Mucosa of descending colon (tissue), 3 donors: ENCODE measurements at places on chromosomes 16 and 17. TPM values are rescaled to one million over a fixed set of nuclear protein-coding genes. Genes with fewer than 3 reads are reported as not detected.

The DPEP3 gene
- not detected for total RNA-seq

The IL21R gene
- 1.4 TPM for total RNA-seq

The NAGS gene
- total RNA-seq = 7.0 TPM

The CLEC18A gene
- total RNA-seq = 0.43 TPM

GRCh38 chr17:74001145-74001544 lies 202.3 kb upstream of the RPL38 start:
- DNase-seq = no peak

DNA sequence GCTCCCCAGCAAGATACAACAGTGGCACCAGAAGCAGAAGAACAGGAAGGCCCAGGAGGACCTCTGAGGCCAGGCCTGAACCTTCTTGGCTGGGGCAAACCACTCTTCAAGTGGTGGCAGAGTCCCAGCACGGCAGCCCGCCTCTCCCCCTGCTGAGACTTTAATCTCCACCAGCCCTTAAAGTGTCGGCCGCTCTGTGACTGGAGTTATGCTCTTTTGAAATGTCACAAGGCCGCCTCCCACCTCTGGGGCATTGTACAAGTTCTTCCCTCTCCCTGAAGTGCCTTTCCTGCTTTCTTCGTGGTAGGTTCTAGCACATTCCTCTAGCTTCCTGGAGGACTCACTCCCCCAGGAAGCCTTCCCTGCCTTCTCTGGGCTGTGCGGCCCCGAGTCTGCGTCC lies 11.9 kb downstream of the CES3 start:
- no peak for DNase-seq

- DNase-seq = no peak
Observed at GRCh38 chr16:85940214-85940613, 41.3 kb downstream of the IRF8 start.

DNA sequence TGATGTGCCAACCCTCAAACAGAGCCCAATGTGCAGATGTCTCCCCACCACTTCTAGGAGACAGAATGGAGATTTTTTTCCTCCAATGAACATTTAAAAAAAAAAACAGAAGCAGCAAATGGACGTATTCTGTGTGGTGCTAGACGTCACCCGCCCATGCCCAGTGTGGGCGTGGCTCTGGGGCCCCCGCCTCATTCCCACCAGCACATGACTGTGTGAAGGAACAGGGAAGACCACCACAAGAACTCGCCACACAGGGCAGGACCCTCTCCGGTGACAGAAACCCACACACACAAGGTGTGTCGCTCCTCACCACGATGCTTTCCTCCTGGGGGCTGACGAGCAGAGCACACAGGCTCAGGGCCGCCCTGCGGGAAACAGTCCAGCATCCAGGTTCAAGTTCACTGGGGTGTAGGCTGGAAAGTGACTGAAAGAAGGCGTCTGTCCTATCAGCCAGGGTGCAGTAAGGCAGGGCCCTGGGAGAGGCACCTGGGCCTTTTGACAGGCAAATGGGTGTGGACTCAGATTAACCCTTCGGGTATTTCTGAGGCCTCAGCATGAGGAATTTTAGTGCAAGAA lies 53.5 kb downstream of the KLHDC4 start:
- DNase-seq = no peak
